ENCODE measurements at places on chromosomes 2 and 18. TPM values are rescaled to one million over a fixed set of nuclear protein-coding genes. Genes with fewer than 3 reads are reported as not detected.

DNA sequence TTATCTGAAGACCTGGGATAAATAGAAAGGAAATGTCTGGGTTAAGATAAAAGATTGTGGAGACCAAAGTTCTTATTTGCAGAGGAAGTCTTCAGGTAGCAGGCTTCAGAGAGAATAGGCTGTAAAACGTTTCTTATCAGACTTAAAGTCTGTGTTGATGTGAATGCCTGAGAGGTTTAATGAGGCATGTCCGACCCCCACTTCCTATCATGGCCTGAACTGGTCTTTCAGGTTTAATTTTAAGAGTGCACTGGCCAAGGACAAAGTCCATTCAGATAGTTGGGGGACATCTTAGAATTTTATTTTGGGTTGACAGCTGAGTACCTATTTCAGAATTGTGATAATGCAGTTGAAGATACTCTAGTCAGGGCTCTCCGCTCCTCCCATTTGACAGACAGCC, 92.1 kb downstream of the ATL2 start:
- DNase-seq: no peak

DNA sequence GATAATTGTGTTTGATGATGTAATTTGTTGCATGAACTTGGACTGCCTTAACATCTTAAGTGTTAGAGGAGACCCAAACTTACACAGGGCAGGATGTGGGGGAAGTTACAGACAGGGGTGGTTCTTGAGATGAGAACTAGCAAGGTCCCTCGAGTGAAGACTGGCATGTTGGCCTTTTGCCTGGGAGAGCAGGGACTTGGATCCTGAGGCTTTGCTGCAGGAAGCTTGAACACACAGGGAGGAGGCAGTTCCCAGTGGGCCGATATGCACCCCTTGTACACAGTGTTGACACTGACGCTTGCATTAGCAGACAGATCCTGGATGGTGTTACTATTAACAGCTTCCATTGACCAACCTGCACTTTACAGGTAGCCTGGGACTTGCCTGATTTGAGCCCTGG, 47.5 kb downstream of the CHRNA1 start:
- no peak for DNase-seq

GRCh38 chr2:238247002-238247822, 7.4 kb upstream of the HES6 start:
- no peak for DNase-seq

GRCh38 chr2:46012618-46013240, 284.5 kb upstream of the EPAS1 start:
- no peak for DNase-seq

GRCh38 chr2:174888646-174889271, 116.4 kb downstream of the CHN1 start:
- no peak for DNase-seq

DNA sequence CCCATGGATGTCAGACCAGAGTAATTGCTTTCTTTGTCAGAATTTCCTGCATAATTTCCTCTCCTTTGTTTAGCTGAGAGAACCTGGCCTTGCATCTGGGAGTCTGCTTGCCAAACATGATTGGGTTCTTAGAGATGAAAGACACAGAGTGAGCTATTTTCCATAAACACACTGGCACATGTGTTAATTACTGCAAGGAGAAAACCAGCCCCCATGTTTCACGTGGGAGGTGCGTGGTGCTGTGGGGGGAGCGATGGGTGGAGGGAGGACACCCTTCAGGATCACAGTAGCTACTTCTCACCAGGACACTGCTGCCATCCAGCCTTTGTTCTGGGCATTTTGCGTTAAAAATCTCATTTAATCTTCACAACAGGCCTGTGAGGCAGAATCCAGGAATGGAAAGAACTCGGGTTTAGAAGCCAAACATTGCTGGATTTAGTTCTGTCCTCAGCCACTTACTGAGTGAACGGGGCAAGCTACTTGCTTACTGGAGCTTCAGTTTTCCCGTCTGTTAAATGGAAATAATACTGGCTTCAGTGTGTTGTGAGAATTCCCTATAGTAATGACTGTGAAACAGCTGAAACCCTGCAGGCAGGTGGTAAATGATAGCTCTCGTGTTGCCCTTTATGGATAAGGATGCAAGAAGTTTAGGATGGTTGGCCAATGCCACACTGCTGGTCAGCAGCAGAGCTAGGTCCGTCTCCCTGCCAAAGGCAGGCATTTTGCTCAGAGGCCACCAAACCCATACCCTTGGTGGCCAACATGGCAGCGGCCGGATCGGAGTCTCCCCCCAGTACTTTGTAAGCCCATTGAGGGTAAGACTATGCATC, 100.1 kb upstream of the ASAP2 start:
- no peak for DNase-seq

DNA sequence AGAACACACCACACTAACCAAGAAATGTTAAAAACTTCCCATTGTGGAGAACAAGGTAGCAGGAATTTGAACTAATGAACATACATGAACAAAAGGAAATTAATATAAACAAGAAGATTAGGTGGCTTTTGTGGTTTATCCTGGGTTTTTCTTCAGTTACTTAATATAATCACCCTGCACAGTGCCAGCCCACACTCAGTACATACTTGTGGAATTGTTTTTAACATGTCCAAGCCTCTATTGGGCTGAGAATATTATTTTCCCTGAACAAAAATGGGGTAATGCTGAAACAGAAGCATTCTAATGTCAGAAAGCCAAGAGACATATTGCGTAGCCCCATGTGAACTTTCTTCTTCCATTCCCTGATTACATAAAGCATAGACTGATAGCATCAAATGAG, 202.8 kb downstream of the DNER start:
- no peak for DNase-seq

DNA sequence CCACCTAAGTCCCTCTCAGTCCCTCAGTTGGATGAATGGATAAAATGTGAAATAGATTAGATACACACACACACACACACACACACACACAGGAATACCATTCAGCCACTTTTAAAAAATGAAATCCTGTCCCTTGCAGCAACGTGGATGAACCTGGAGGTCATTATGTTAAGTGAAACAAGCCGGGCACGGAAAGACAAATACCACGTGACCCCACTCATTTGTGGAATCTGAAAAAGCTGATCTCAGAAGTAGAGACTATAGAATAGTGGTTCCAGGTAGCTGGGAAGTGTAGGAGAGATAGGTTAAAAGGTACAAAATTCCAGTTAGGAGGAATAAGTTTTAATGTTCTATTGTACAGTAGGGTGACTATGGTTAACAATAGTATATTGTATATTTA, 31.0 kb downstream of the TTC32 start:
- no peak for DNase-seq

GRCh38 chr2:191302459-191303139, 57.4 kb downstream of the MYO1B start:
- no peak for DNase-seq

GRCh38 chr2:195395362-195395761, 261.7 kb upstream of the SLC39A10 start:
- DNase-seq: no peak

DNA sequence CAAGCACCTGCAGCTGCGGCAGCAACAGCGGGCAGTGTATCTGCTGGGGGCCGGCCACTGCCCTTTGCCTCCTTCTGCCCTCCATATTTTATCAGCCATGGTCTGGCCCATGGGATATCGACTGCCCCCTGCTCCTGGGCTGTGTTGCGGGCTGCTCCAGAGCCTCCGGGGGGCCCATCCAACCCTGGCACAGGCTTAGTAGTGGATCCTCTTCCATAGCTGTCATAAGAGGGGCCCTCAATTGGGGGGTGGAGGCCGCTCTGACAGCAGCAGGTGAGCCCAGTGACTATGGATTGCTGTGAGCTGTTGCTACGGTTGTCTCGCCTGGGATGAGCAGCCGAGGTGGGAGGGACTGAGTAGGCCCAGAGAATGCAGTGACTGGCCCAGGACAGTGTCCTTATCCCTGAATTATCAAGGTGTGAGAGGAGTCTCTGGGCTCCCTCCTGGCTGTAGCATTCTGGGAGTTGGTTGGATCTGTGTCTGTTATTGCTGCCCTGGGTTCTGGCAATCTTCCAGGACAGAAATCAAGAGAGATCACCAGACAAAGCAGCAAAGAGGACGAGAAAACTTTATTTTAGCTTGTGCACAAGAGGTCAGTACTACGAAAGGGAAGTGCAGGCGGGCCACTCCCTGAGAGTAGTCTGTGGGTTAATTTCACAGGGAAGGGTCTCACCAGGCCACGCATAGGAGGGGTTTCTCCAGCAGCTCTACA, 145.1 kb downstream of the ASB1 start:
- DNase-seq: no peak

- no peak for DNase-seq
Measured at GRCh38 chr18:74492259-74492658, 3.9 kb upstream of the CNDP2 start.

DNA sequence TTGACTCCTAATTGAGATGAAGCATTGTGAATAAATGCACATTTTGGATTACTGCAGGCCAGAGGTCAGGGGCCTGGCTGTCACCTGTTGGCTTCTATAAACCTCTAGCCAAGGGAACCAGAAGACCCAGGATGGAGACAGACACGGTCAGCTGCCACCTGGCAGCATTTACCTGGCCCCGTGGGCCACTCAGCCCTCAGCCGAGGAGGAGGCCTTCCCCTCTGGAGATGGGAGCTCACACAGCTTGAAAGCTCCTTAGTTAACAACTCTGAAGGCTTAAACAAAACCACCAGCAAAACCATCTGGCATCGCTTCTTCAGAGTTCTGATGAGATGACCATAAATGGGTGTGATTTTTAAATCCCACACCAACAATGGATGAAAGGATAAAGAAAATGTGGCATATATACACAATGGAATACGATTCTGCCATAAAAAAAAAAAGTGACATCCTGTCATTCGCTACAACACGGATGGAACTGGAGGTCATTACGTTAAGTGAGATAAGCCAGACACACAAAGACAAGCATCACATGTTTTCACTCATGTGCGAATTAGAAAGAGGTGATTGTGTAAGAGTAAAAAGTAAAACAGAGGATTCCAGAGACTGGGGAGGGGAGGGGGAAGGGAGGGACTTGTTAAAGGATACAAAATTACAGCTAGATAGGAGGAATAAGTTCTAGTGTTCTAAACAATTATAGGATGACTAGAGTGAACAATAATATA, 218.4 kb downstream of the TMEM163 start:
- no peak for DNase-seq

GRCh38 chr2:85996591-85996990, 107.8 kb upstream of the ST3GAL5 start:
- peak; percentile 72 for DNase-seq

DNA sequence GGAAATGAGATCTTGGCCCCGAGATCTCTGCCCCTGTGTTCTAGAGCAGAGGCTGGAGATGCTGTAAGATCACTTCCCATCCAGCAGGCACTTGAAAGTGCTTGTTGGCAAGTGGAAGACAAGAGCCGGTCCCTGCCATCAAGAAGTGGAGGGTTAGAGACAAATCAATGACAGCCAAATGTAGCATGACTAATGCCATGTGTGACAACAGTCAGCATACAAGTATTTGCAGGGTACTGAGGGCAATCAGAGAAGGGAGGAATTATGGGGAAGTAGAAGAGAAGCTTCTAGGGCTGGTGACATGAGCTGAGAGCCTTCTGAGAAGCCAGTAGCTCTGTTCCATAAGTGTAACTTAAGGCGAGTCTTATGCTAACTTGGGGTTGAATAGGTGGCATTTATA, 58.6 kb downstream of the TMEM17 start:
- DNase-seq: no peak

GRCh38 chr2:215888680-215889079, 124.7 kb downstream of the MREG start:
- DNase-seq: no peak

GRCh38 chr18:59917422-59917821, 17.6 kb downstream of the PMAIP1 start:
- DNase-seq: no peak

- no peak for DNase-seq
Measured at GRCh38 chr2:224971214-224971613, 71.1 kb downstream of the DOCK10 start.

DNA sequence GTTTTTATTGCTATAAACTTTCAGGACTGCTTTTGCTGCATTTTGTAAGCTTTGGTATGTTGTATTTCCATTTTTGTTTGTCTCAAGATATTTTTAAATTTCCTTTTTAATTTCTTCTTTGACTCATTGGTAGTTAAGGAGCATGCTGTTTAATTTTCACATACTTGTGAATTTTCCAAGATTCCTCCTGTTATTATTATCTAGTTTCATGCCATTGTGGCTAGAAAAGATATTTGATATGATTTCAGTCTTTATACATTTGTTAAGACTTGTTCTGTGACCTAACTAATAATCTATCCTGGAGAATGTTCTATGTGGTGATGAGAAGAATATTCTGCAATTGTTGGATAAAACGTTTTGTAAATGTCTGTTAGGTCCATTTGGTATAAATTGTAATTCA, 62.1 kb downstream of the NUP35 start:
- no peak for DNase-seq

DNA sequence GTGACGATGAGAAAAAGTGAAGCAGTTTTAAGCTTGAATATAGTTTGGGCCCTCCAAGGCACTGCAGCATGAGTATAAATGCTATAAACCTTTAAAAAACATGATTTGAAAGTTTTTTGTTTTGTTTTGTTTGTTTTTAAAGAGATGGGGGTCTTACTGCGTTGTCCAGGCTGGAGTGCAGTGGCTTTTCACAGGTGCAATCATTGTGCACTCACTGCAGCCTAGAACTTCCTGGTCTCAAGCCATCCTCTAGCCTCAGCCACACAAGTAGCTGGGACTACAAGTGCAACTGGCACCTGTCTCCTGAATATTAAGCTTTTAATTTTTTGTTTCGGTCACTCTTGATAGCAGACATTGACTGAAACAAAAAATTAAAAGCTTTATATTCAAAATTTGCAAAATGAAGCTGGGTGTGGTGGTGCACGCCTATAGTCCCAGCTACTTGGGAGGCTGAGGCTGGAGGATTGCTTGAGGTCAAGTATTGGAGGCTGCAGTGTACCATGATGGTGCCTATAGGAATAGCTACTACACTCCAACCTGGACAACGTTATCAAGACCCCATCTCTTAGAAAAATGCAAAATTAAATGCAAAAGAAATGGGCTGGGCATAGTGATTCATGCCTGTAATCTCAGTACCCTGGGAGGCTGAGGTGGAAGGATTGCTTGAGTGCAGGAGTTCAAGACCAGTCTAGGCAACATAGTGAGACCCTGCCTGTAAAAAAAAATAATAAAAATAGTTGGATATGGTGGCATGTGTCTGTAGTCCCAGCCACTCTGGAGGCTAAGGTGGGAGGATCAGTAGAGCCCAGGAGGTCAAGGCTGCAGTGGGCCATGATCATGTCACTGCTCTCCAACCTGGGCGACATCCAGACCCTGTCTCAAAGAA, 15.0 kb downstream of the FZD5 start:
- DNase-seq: no peak

DNA sequence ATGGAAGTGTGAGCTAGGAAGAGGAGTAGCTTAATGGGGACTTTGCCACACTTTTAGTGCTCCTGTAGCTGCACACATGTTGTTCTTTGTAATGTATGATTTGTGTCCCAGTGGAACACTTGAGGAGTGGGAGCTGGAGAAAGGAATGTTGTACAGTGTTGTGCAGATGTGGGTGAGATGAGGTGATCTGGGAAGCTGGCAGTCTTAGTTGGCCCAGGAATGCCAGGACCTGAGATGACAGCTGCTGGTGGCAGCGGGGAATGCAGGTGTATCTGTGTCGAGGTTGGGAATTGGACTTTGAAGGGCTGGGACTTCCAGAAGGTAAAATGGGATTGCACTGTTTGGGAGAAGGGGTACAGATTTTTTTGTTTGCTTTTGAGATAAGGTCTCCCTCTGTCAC, 23.6 kb downstream of the NEDD4L start:
- no peak for DNase-seq

Gene ANTXR1
- 20.1 TPM for total RNA-seq

Gene BOK
- total RNA-seq: 52.0 TPM

Gene ALLC
- total RNA-seq: 18.5 TPM

Gene EMILIN2
- 26.4 TPM for total RNA-seq

Gene CYBRD1
- 53.1 TPM for total RNA-seq

Gene AQP4
- 1.4 TPM for total RNA-seq

Gene DPP4
- total RNA-seq: 1.2 TPM

Gene XDH
- 0.43 TPM for total RNA-seq

Gene MRPS5
- 63.1 TPM for total RNA-seq

Gene UGT1A8
- total RNA-seq: 0.19 TPM
